Central memory CD8-positive, alpha-beta T cell (primary cell): ENCODE measurements at places on chromosomes 3 and 15.

DNA sequence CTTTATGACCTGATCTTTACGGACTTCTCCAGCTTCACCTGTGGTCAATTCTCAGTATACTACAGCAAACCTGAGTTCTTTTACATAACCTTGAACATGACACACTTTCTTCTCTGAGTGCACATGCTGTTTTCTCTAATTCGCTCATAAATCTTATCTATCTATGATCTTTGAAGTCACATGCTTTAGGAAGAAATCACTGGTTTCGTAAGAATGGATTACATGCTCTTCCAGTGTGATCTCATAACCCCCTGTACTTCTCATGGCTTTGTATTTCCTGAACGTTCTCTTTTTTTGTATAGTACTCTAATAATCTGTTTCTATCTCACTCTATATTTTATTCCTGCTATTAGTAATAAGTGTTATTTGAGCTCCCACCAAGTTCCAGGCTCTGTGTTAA, 1165.2 kb downstream of the TBL1XR1 start:
- no peak overlapping the region for H3K27ac ChIP-seq
- H3K4me3 ChIP-seq: no peak overlapping the region
- no peak for DNase-seq
- H3K27me3 ChIP-seq: no peaks in the 10 kb centered on the region
- no peaks in the 10 kb centered on the region for H3K36me3 ChIP-seq
- no peaks in the 10 kb centered on the region for H3K4me1 ChIP-seq

- peaks cover 25% of the 10 kb centered on the region for H3K4me1 ChIP-seq
- no peaks in the 10 kb centered on the region for H3K36me3 ChIP-seq
- H3K27me3 ChIP-seq: peaks cover 24% of the 10 kb centered on the region
- no peak for DNase-seq
- no peak overlapping the region for H3K27ac ChIP-seq
These were observed 1.7 kb downstream of the LRRC2 start for GRCh38 chr3:46564190-46565021.

DNA sequence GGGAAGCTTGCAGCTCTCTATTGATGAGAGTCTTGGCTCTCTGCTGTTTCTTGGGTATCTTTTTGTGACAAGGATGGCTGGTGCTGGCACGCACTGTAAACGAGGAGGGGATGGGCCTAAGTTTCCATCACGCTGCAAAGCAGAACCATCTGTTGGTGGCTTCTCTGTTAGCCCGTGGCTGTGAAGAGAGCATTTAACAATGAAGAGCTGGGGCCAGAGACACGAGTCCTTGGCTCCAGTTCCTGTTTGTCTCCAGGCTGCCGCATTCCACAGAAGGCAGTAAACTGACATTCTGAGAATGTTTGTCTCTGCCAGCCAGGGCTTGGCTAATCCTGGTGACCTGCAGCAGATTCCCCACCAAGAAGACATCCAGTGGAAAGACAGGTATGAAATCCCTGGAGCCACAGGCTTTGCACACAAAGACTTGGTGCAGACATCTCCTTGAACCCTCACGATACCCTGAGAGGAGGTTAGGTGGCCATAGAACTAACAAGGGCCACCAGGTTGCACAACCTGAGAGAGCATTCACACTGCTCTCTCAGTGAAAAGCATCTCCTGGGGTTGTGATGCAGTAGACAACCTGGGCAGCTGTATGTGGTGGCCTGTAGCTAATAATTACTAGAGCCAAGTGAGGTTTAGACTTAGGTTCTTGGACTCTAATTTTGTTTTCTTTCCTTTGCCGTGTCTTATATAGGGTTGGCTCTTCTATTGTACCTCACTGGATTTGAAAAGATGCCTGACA, 130.9 kb downstream of the ASB7 start:
- H3K4me1 ChIP-seq: no peaks in the 10 kb centered on the region
- no peaks in the 10 kb centered on the region for H3K36me3 ChIP-seq
- DNase-seq: no peak

GRCh38 chr3:157581371-157581770, 78.2 kb upstream of the VEPH1 start:
- H3K4me3 ChIP-seq: no peak overlapping the region
- peaks cover 30% of the 10 kb centered on the region for H3K27me3 ChIP-seq
- no peaks in the 10 kb centered on the region for H3K36me3 ChIP-seq
- no peak overlapping the region for H3K27ac ChIP-seq

DNA sequence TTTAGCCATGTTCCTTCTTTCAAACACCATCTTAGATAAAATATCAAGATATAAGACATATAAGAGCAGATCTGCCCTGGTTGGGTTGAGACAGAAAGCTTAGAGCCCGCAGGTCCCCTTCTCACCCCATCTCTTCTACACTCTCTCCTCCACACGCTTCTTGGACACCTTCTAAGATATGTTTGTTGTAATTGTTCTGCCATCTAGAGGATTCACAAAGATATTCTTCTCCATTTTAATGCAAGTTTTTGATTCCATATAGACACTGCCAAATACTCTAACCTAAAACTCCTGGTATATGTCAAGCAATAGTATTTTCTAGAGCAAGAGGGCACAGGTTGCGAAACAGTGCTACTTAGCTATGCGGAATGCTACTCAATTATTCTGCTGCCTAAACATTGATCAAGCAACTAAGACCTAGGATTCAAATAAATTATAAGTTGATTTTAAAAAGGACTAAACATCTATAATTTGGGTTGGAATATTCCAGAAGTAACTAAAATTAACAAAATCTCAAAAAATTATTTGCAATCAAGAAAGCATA, 6.8 kb downstream of the CHRM5 start:
- DNase-seq: no peak
- no peak overlapping the region for H3K27ac ChIP-seq
- H3K4me3 ChIP-seq: no peak overlapping the region
- H3K27me3 ChIP-seq: no peaks in the 10 kb centered on the region
- H3K36me3 ChIP-seq: no peaks in the 10 kb centered on the region
